Lower leg skin (tissue), 4 donors: ENCODE measurements at places on chromosomes 4 and X. TPM values are rescaled to one million over a fixed set of nuclear protein-coding genes. Genes with fewer than 3 reads are reported as not detected.

DNA sequence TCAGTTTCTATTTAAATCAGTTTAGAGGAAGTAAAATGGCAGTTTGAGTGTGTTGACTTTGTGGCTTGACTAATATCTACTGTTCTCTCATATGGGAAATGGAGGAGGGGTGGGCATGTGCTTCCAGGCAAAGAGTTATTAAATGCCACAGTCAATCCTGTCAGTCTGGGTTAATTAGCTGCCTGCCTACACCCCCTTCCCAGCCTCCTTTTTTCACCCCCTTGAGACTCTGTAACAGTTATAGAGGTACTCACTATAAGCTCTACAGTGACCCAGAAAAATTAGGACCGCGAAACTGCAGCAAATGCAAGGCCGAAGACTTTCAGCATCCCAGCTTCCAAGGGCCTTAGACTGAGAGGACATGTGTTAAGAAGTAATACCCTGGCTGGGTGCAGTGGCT, 165.2 kb downstream of the CORIN start:
- no peak for DNase-seq

GRCh38 chrX:38857736-38858523, 56.7 kb downstream of the MID1IP1 start:
- DNase-seq, result no peak

DNA sequence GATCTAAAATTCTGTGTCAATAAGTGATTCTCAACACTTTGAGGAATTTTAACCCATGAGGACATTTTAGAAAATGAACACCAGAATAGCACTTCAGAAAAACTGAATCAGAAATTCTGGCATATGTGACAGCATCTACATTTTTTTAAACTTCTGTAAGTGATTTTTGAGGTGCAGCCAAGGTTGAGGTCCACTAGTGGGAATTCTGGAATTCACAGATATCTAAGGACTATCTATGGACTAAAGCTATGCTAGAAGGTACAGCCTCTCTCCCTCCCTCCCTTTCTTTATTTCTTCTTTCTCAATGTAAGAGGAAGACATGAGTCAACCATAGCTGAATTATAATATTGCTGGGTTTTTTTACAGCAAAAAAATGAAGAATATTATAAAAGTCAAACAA, 508.2 kb upstream of the ATOH1 start:
- no peak for DNase-seq

DNA sequence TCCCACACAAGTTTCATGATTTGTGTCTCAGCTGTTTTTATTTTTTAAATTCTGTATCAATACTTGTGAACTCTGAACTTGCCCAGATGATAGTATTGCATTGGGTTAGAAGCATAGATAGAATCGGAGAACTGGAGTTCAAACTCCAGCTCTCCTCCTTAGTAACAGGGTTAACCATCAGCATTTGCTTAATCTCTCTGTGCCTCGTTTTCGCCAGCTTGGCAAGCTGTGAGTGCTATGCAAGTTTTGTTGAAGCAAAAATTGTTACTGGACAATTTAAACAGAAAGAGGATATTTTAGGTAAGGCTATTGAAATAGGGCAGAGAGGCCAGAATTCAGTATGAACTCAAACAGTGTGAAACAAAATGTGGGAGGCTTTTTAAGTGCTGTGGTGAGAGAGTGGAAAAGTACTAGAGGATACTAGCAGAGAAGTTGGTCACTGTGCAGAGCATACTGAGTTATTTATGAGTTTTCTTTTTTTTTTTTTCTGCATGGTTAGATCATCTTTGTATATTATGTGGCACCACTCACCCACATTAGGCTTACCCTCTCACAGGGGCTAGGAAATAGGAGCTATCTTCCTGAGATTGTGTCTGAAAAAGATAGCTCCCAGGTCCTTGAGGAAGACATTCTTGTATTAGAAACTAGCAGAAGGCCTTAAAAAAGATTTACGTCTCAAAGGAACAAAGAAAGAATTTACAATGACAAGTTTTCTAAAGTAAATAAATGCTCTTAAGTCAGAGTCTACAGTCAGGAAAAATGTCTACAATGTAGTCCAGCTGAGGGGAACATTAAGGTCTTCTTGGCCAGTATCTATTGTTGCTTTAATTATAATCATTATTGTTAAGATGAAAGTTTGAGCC, 1126.6 kb downstream of the FAT4 start:
- no peak for DNase-seq

DNA sequence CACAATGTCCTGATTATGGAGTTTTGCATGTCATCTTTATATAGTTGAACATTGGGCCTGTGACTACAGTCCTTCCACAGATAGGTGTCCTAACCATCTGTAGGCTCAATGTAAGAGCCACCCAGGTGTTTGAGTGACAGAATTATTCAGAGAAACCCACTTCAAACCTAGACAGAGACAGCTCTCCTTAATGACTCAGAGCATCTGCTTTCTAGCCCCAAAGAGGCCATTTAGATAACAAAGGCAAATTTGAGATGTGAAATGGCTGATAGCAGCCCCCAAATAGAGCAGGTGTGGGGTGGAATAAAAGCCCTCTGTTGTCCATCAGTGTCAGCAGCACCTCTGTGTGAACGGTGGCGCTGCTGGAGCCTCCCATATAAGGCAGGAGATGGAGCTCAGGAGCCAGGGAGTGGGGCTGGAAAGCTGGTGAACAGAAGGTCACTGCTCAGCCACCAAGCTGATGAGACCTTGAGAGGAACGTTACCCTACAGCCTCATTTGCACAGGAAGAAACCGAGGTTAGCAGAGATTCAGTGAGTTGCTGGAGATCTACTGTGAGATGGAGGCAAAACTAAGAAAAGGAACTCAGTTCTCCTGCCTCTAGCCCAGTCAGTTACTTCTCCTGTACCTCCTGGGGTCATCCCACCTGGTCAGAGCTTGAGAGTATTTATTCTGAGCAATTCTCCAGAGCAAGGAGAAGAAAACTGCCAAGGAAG, 153.3 kb upstream of the LNX1 start:
- DNase-seq, result no peak

Gene HMGB3
- 10.8 TPM for total RNA-seq

- peak; percentile 54 for DNase-seq
Observed at GRCh38 chr4:57119054-57119651, 9.0 kb upstream of the IGFBP7 start.

- DNase-seq, result no peak
Observed at GRCh38 chrX:108090491-108091263, 665 bp downstream of the PSMD10 start.

DNA sequence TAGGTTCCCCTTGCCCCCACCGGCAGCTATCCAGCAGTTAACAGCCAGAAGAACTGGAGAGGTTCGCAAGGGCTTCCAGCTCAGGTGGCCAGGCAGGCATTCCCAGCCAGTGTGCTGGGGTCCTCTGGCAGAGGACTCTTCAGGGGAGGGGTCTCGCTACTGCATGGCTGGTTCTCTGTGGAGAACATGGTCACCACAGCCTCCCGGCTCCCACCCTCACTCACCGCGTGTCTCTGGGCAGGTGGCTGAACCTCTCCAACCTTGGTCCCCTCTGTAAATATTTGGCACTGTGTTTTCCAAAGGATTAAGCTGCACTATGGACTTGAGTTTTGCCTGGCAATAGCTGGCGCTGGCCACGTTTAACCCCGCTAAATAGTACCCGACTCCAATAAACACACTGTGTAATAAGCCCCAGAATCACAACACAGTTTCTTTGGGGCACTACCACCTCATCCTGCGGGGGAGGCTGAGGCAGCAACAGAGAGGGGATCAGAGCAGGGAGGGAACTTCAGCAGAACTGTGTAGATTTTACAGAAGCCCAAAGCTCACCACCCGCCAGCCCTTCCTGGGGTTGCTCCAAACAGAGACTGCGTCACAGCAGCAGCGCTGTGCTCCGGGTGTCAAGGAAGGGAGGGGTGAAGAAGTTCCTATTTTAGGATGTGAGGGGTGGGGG, 15.2 kb downstream of the BCOR start:
- no peak for DNase-seq

- no peak for DNase-seq
Observed at GRCh38 chrX:9765737-9766097, at the start of gene GPR143. GPR143 (minus strand) TSS chrX:9765847; CDS start chrX:9765817, 30 bp downstream.
